ENCODE measurements at places on chromosomes 4 and X.

- no peak for DNase-seq
Measured at GRCh38 chr4:125116431-125116830, 198.3 kb upstream of the FAT4 start.

DNA sequence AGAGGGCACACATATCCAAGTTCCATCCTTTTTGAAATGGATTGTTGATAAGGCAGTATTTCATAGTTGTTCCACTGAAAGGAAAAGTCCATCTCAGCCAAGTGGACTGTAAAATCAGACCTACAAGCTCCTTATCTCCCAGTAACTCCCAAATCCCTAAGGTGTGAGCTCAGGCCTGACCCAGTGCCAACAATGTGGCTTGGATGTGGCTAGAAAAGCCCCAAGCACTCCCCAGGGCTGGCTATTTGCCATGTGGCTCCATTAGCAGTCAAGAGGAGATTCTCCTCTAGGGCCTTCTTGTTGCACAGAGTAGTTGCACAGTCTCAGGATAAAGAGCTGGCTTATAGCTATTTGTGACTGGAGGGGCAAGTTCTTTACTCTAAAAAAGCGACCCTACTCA lies 25.0 kb upstream of the DGKK start:
- no peak for DNase-seq

DNA sequence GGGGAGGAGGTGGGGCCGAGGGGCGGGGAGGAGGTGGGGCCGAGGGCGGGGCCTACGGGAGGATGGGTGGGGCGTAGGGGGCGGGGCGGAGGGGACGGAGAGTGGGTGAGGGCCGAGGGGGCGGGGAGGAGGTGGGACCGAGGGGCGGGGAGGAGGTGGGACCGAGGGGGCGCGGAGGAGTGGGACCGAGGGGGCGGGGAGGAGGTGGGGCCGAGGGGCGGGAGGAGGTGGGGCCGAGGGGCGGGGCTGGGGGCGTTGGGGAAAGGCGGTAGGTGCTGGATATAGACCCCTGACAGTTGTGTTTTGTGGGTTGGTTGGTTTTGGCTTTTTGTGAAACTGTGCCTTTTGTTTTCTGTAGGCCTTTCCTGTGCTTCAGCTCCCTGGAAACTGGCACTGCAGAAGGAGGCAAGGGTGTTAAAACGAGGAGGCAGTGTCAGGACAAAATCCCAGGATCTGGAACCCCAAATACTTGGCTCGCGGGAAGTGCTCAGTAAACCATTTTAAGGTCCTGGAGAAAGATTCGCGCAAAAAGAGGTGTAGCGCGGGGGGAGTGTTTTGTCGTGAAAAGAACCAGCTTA lies 580 bp upstream of the MMGT1 start:
- DNase-seq: peak; percentile 82

GRCh38 chr4:17347445-17347844 lies 164.4 kb downstream of the QDPR start:
- peak; percentile 61 for DNase-seq

DNA sequence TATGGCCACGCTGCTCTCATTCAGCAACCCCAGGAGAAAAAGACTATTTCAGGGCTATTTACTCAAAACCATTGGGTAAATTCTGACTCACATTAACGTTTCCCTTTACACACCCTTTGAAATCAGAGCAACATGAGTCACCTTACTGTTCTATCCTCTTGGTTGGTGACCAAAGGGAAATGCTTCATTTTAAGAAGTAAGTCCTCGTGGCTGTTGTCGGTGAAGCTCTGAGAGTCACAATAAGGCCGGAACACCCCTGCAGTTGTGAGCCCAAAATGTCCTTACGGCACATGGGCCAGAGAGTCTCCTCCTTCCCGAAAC lies 56.3 kb upstream of the SPRY1 start:
- DNase-seq: no peak

- no peak for DNase-seq
Measured at GRCh38 chr4:69092980-69093568, 3.2 kb upstream of the UGT2B7 start.

GRCh38 chrX:68084765-68085164 lies 348.5 kb downstream of the OPHN1 start:
- DNase-seq: no peak

- no peak for DNase-seq
Measured at GRCh38 chr4:185036019-185036418, 17.7 kb downstream of the HELT start.

- peak; percentile 39 for DNase-seq
Measured at GRCh38 chrX:153944140-153944799, at the start of gene RENBP. TSS of gene RENBP (minus strand) at chrX:153944643. CDS start at chrX:153944610, 33 bp downstream.

DNA sequence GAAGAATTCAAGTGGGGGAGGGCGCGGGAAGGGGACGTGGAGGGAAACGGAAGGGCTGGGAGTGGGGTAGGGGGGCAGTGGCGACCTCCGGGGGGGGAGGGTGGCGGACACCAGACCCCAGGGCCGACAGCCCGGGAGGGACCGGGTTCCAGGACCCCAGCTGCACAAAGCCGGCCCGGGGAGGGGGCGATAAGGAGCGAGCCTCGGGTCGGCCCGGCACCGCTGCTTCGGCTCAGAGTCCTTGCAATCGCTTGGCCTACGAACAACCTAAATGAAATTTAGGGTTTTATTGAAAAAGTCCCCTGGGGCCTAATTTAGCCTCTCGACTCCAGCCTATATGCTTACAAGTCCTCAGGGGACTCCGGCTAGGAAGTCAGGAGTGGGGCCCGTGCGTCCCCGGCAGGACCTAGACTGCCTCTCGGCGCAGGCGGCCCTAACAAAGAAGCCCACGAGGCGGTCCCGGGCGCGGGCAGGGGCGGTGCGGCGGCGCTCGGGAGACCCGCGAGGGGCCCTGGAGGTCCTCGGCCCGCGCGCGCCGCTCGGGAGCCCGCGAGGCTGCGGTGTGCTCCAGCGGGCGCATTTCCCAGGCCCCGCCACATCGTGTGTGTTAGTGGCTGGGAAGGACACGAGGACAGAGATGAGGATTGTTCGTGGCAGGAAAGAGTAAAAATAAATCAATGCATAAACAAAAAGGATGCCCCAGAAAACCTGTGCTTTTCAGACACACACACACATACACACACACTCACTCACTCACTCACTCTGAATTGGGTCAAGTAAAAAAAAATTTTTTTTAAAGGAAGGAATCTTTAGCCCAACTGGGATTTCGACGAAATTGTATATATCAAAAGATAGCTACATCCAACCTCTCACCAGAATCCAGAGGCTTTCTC lies 70.0 kb downstream of the MGST2 start:
- peak; percentile 72 for DNase-seq

DNA sequence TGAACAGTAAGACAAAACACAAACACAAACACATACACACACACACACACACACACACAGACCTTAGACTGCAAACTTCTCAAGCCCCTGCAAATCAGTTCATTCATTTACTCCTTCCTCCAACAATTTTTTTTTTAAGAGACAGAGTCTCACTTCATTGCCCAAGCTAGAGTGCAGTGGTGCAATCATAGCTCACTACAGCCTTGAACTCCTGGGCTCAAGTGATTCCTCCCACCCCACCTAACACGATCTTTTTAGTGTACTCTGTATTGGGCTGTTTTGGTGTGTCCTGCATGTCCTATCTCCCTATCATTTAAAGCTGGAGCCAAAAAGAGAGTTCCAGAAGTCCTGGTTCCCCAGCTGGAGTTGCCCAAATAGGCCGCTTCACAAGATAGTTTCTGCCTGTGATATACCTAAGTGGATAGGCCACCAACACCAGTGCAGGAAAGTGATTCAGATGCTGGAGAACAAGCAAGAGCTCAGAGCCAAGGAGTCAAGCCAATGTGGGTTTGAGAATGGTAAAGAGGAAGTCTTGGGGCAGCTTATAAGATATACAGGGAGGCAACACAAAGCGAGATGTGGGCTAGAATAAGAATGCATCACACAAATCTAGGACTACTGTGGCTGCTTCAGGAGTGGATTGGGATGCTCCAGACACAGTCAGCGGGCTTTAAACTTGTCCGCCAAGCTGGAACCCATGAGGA lies 85.4 kb upstream of the RAPGEF2 start:
- no peak for DNase-seq

GRCh38 chr4:5204781-5205180 lies 153.5 kb downstream of the STK32B start:
- DNase-seq: no peak

GRCh38 chrX:128287693-128288092 lies 235.5 kb upstream of the ACTRT1 start:
- no peak for DNase-seq

- peak; percentile 33 for DNase-seq
Measured at GRCh38 chr4:109434007-109434971, 674 bp downstream of the SEC24B start.
